ENCODE measurements at places on chromosomes 7 and 10. TPM values are rescaled to one million over a fixed set of nuclear protein-coding genes. Genes with fewer than 3 reads are reported as not detected.

The EBF3 gene
- 0.40 TPM for total RNA-seq

The MDH2 gene
- 73.4 TPM for total RNA-seq

The LEP gene
- not detected for total RNA-seq

The PNLIP gene
- not detected for total RNA-seq

The CHN2 gene
- total RNA-seq, result 6.6 TPM

The ZNF425 gene
- 4.2 TPM for total RNA-seq

The DDX56 gene
- total RNA-seq, result 67.5 TPM
